Hematopoietic multipotent progenitor cell treated with erythropoietin and hydrocortisone succinate and interleukin-3 and kit ligand, for 4 days (in vitro differentiated cells): ENCODE measurements at places on chromosomes 11 and 22.

DNA sequence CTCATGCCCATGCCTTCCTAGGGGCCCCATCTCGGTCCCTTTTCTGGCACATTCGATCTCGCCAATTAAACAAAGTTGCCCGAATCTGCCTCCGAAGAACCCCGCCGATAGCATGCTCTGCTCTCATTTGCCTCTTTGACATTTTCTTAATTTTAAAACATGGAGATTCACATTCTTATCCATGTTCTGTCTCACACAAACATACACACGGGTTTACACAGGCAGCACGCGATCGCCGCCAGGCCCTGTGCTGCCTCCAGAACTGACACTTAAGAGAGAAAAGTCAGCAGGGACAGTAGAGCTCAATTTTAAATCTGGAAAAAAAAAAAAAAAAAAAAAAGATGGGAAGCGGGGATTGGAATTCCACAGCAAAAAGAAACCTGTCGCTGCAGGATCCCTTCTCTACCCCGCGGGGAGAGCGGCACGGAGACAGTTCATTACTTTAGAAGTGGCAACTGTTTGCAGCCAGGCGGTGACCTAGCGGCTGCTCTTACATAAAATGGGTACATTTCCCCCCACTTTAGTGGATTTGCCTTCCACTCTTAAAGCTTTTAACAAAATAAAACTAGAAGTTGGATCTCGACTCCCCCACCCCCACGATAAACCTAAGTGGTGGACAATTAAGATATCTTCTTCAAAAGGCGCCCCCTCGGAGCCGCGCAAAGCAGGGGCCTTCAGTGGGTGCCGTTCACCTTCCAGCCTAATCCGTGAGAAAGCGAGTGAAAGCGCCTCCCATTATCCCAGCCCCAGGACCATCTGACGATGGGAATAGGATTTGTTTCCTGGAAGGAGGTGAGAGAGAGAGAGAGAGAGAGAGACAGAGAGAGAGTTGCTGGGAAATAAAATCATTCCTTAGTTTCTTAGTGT is 13.7 kb downstream of the PAX6 start:
- DNase-seq, result no peak

DNA sequence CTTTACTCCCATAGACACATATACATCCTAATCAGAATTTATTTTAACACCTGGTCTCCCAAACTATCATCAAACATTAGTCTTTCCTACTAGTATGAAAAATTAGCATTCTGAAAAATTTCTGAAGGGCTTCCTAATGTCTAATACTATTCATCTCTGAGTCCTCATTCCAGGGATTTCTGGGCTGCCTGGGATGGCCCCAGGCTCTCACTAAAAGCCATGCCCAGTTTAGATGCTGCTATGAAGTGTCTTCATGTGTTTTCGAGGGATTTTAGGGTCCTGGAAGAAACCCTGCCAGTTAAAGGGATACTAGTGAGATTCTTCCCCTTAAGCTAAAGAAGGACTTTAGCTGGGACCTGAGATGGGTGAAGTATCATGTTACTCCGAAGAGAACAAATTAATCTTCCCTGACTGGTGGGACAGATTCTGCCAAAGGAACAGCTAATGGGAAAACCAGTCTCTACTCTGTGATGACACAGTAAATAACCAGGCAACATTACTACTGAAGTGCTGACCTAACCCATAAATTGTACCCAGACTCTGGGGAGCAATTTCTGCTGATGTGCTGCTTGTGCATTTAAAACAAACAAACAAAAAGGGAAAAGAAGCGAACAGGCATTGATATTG is 342.6 kb downstream of the SOX6 start:
- no peak for DNase-seq

- DNase-seq, result no peak
Observed at GRCh38 chr11:115607621-115608221, 103.5 kb upstream of the CADM1 start.

GRCh38 chr11:117410861-117411710 is 83.4 kb downstream of the CEP164 start:
- DNase-seq, result no peak

- no peak for DNase-seq
Observed at GRCh38 chr22:39255449-39256185, 10.8 kb upstream of the PDGFB start.

GRCh38 chr11:6298605-6299004 is 21.7 kb downstream of the CAVIN3 start:
- peak; percentile 65 for DNase-seq

GRCh38 chr11:133678191-133678590 is 145.9 kb upstream of the OPCML start:
- DNase-seq, result no peak

GRCh38 chr11:31977343-31977742 is 113.5 kb upstream of the RCN1 start:
- no peak for DNase-seq

GRCh38 chr11:64544616-64545296 is 46.3 kb upstream of the SLC22A12 start:
- DNase-seq, result no peak

DNA sequence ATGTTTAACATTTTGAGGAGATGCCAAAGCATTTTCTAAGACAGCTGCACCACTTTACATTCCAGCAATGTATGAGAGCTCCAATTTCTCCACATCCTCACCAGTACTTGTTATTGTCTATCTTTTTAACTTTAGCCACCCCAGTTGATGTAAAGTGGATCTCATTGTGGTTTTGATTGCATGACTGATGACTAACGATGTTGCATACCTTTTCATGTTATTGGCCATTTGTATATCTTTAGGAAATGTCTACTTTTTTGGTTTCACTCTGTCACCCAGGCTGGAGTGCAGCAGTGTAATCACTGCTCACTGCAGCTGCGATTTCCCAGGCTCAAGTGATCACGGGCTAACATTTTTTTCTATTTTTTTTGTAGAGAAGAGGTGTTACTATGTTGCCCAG is 8.9 kb downstream of the TTC28 start:
- DNase-seq, result no peak

GRCh38 chr11:20097319-20098221 is 62.7 kb downstream of the DBX1 start:
- no peak for DNase-seq
